ENCODE measurements at places on chromosomes 6 and 20. TPM values are rescaled to one million over a fixed set of nuclear protein-coding genes. Genes with fewer than 3 reads are reported as not detected.

The MICAL1 gene
- 8.7 TPM for polyA plus RNA-seq

The MLN gene
- not detected for polyA plus RNA-seq

The CUTA gene
- polyA plus RNA-seq, result 170 TPM

The CST1 gene
- polyA plus RNA-seq, result not detected

The TGM6 gene
- not detected for polyA plus RNA-seq

The C6orf15 gene
- not detected for polyA plus RNA-seq

The TRIM10 gene
- polyA plus RNA-seq, result not detected

The DEFB114 gene
- polyA plus RNA-seq, result not detected

The GPR6 gene
- polyA plus RNA-seq, result not detected

The LZTS3 gene
- polyA plus RNA-seq, result 16.8 TPM

The BPHL gene
- polyA plus RNA-seq, result 13.1 TPM

The PXDC1 gene
- polyA plus RNA-seq, result 23.7 TPM

The CCN6 gene
- not detected for polyA plus RNA-seq
